Naive thymus-derived CD4-positive, alpha-beta T cell (primary cell): ENCODE measurements at places on chromosomes 1 and 21. TPM values are rescaled to one million over a fixed set of nuclear protein-coding genes. Genes with fewer than 3 reads are reported as not detected.

The SYCP1 gene
- total RNA-seq = not detected in 2 replicates

The TCHHL1 gene
- not detected for total RNA-seq

DNA sequence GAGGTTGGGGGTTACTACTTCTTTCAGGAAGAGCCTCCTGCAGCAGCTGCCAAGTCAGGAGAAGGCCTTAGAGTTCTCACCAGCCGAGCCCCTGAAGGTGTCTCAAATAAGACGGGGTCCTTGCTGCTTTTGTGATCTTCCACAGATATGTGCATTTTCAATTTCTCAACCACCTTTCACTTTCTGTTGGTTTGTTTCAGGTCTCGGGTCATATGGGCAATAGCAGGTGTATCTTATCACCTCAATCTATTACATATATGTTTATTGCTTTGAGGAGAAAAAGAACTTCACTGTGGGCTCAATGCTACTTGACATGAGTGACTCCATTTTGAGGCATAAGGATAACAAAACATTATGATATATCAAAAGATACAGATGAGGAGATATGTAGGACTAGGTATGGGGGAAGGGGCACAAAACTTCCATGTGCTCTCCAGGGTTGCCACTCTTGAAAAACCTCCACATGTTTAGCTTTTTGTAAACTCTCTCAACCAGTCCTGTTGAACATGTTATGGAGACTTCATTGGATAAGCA lies 1171.4 kb upstream of the ADGRL2 start:
- DNase-seq = no peak

DNA sequence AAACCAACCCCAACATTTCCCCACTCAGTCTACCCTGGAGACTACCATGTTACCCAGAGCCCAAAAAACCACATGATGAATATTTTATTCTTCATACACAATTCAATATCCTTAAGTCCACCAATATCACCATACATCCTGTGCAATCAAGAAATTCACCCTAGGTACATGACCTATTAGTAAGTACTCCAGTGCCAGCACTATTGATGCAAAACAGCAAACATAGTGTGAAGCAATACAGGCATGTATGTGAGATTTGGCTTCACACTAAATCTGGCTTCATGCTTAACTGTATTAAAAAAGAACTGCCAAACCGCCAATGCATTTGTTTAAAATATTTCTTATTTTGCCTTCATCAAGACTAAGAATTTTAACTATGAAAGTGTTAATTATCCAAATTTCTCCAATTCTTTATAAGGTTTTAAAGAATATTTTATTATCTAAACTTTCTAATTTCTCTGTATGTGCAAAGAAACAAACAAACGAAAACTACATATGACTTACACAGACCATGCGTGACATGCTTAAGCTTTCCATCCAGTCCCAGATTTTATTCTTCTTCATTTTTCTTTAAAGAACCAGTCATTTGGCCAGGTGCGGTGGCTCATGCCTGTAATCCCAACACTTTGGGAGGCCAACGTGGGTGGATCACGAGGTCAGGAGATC lies 22.4 kb upstream of the TMEM125 start:
- no peak for DNase-seq

DNA sequence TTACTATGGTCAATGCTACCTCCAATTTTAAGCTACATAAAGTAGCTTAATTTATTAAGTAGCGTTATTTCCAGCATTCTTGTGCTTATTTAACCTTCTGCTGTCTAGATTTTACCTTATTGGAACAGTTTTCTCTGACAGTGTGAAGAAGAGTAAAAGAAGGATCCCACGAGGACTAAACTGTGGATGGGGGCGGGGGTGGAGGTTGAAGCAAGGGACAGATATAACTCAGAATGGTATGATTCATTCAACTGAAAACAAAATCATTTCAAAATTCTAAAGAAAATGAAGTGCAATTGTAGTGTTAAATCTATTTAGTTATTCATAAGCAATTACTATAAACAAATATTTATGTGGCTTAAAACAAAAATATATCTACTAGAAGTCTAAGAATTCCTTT lies 11.5 kb upstream of the VAV3 start:
- no peak for DNase-seq

DNA sequence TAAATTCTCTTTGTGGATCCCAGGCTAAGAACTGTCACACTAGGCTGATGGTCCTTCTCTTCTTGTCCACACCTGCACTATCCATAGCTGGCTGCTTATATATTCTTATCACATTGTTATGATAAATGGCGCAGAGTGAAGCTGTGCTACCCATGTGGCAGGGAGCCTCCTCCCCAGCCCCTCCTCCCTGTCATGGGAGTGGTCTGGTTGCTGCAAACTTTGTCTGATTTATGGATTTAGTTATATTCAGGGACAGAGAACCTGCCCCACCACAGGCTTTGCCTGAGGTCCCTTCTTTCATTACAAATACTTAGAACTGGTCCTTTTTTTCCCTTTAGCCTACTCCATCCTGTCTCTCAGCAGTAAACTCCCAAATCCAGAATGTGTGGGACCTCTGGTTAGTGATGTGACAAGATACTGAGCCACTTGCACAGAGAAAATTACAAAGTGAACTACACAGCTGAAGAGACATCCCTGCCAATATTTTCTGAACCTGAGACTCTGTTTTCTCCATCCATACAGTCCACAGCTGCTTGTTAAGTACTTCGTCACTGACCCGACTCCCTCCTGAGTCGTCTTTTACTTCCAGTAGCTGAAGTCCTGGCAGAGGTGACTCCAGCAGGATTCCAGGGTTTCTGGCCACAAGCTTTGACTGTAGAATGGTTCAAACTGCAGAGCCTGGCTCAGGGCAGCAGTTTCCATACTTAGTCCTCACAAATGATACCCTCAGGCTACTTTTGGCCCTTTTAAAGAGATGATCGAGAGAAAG lies 37.6 kb downstream of the PTGFRN start:
- DNase-seq = no peak
